Left ventricle myocardium inferior (tissue), 1 donor: ENCODE measurements at places on chromosomes 11 and 22. TPM values are rescaled to one million over a fixed set of nuclear protein-coding genes. Genes with fewer than 3 reads are reported as not detected.
A peak's percentile ranks its signal among the peaks of the same experiment; 100 is the strongest.

DNA sequence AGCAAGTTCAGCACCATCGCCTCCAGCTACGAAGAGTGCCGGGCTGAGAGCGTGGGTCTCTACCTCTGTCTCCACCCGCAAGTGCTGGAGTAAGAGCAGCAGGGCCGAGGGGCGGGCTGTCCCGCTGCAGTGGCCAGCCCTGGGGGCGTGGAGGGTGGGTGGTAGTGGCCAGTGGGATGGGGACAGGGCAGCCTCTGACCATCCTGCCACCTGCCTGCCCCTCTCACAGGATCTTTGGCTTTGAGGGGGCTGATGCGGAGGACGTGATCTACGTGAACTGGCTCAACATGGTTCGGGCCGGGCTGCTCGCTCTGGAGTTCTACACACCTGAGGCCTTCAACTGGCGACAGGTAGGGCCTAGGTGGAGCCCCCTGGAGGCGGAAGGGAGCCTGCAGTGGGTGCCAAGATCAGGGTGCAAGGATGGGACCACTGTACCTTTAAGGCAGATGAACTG, 15.0 kb upstream of the BBS1 start:
- no peak overlapping the region for H3K4me3 ChIP-seq
- H3K36me3 ChIP-seq = peaks cover 47% of the 10 kb centered on the region
- H3K27me3 ChIP-seq = no peaks in the 10 kb centered on the region
- no peaks in the 10 kb centered on the region for H3K4me1 ChIP-seq

The SAA4 gene
- total RNA-seq = not detected

The CASP4 gene
- total RNA-seq = 13.9 TPM

DNA sequence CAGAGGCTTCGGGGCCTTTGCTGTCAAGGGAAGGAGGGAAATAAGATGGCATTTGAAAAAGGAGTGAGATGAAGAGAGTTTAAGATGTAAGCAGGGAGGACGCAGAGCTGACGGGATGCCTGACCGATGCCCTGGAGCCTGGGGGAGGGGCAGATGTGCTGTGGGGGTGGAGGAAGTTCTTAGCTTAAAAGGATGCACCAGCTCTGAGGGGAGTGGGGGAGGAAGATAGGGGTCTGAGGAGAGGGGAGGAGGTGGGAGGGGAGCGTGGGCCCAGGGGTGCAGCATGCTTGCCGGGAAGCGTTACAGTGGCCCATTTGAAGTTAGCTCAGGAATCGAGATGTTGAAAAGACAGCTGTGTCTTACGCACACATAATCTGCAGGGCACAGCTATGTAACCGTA, 56.3 kb downstream of the RPS6KA4 start:
- no peak overlapping the region for H3K4me3 ChIP-seq
- no peak overlapping the region for H3K27ac ChIP-seq
- DNase-seq = no peak
- peaks cover 9% of the 10 kb centered on the region for H3K27me3 ChIP-seq

- H3K4me3 ChIP-seq = no peak overlapping the region
- no peak for DNase-seq
- no peak overlapping the region for H3K27ac ChIP-seq
- peaks cover 68% of the 10 kb centered on the region for H3K36me3 ChIP-seq
Measured at GRCh38 chr11:111762981-111763643, 3.1 kb downstream of the PPP2R1B start.

GRCh38 chr11:16959602-16960001, 54.6 kb downstream of the PLEKHA7 start:
- no peak overlapping the region for H3K27ac ChIP-seq
- DNase-seq = no peak
- no peak overlapping the region for H3K4me3 ChIP-seq
- H3K4me1 ChIP-seq = no peaks in the 10 kb centered on the region
- H3K36me3 ChIP-seq = no peaks in the 10 kb centered on the region
- no peaks in the 10 kb centered on the region for H3K27me3 ChIP-seq

DNA sequence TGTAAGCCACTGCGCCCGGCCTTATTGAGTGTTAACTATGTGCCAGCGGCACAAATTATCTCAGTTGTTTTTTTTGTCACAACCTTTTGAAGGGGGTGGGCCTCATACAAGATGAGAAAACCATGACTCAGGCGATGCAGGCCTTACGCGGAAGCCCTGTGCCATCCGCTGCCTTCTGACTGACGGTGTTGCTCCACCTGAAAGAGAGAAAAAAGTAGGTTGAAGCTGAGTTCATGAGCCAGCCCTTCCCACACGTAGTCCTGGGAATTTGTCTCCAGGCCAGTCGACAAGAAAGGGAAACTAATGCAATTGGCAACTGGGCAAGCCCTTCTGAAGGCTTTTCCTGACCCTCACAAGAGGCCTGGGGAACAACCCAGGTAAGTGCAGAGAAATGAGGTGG, 96.9 kb upstream of the CRYBB3 start:
- no peaks in the 10 kb centered on the region for H3K27me3 ChIP-seq
- H3K36me3 ChIP-seq = no peaks in the 10 kb centered on the region
- no peak overlapping the region for H3K27ac ChIP-seq
- no peak for DNase-seq

The C11orf42 gene
- total RNA-seq = not detected

The BCO2 gene
- total RNA-seq = 169 TPM

- H3K4me1 ChIP-seq = peaks cover 43% of the 10 kb centered on the region
- H3K36me3 ChIP-seq = peaks cover 4% of the 10 kb centered on the region
- peak within 1 kb of the TSS; percentile 79 for H3K4me3 ChIP-seq
- peak within 1 kb of the TSS; percentile 94 for H3K27ac ChIP-seq
Measured at GRCh38 chr22:30635273-30636225, at the start of gene SLC35E4. TSS of gene SLC35E4 (plus strand) at chr22:30635781. CDS start at chr22:30636451, 670 bp downstream.

- no peak for DNase-seq
- H3K36me3 ChIP-seq = no peaks in the 10 kb centered on the region
- peaks cover 32% of the 10 kb centered on the region for H3K4me1 ChIP-seq
- peaks cover 31% of the 10 kb centered on the region for H3K27me3 ChIP-seq
- no peak overlapping the region for H3K4me3 ChIP-seq
Measured at GRCh38 chr22:27581236-27581635, 220.3 kb downstream of the MN1 start.

The IL18 gene
- 1.6 TPM for total RNA-seq

GRCh38 chr11:121544956-121545355, 92.2 kb upstream of the SORL1-AS1 start:
- no peak overlapping the region for H3K4me3 ChIP-seq
- DNase-seq = no peak
- H3K27me3 ChIP-seq = no peaks in the 10 kb centered on the region
- no peaks in the 10 kb centered on the region for H3K36me3 ChIP-seq

The KLHL22 gene
- total RNA-seq = 16.1 TPM

GRCh38 chr22:23938328-23939016, 22.5 kb downstream of the GSTT2B start:
- H3K4me1 ChIP-seq = no peaks in the 10 kb centered on the region
- peak overlapping the region; percentile 7 for H3K27ac ChIP-seq
- no peaks in the 10 kb centered on the region for H3K36me3 ChIP-seq
- no peak for DNase-seq
- H3K27me3 ChIP-seq = no peaks in the 10 kb centered on the region

The OR52K1 gene
- not detected for total RNA-seq
